ENCODE measurements at places on chromosomes 3 and 15.

GRCh38 chr3:124965413-124965812 is 30.9 kb upstream of the MUC13 start:
- DNase-seq = no peak

DNA sequence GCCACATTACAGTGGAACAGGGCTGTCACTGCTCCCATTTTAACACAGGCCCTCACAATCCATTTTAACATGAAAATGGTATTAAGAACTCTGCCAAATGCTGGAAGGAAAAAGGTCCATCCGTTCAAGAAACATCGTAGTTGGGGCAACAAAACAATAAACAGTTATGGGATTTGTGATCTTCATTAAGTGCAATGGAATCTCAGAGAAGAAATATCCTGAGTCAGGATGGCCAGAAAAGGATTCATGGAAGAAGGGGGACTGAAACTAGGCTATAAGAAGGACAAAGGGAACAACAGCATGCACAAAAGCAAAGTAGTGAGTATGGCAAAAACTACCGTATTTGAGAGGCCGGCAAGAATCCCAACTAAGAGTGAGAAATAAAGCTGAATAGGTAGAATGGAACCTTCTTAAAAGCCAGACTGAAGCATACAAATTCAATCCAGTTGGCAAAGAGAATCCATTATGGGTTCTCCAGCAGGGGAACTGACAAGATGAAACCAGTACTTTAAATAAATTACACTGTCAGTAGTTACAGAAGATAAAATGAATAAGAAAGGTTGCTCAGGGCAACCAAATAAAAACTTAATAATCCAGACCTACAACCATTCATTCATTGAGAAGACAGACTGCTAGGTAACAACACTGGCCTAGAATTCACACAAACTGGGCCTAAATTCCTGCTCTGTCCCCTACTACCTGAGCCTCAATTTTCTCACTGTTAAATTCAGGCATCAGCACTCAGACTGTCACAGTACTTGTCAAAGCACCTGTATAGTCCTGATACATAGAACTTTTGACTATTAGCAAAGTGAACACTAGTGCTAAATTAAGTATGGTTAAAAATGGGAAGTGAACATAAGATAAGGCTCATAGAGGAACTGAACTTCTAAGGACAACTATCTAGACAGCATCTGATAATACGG is 6.3 kb downstream of the TBL1XR1 start:
- no peak for DNase-seq

DNA sequence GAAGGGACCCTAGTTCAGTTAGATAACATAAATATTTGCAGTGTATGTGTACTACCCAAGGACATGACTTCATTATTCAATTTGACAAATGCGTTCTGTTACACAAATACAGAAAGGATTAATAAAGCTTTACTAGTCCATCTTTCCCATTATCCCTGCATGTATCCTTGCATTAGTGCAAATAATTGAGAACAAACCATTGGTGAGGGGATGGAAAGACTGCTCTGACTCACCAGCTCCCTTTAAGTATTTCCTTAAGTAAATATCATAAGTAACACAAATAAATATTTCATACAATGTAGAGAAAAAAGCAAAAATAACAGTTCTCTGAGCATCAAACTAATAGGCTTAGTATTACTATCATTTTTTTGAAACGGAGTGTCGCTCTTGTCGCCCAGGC is 1.9 kb upstream of the GPD1L start:
- DNase-seq = no peak

DNA sequence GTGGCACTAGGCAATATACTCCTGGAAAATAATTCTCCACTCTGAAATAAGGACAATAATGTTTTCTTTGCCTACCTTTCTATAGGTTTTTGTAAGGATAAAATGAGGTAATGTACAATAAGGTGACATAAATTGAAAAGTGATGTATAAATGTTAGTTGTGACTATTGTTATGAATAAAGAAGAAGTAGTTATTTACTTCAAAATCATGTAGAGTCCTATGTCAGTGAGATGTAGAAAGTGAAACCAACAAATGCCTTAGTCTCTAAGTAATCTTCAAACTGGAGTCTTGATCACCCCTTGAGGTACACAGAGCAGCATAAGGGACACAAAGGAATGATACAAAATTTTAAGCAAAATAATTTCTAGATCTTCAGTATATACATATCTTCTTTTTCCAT is 60.3 kb upstream of the TP63 start:
- DNase-seq = no peak

DNA sequence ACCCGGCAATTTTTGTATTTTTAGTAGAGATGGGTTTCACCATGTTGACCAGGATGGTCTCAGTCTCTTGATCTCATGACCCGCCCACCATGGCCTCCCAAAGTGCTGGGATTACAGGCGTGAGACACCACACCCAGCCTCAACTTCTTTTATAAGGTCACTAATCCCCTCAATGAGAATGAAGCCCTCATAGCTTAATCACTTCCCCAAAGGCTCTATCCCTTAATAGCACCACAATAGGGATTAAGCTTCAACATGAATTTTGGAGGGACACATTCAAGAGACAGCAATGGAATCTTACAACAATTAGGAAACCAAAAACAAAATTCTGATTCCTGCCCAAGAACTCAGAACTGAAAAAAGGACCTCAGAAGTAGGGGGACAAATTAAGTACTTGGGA is 126.8 kb downstream of the ATP1B3 start:
- no peak for DNase-seq

DNA sequence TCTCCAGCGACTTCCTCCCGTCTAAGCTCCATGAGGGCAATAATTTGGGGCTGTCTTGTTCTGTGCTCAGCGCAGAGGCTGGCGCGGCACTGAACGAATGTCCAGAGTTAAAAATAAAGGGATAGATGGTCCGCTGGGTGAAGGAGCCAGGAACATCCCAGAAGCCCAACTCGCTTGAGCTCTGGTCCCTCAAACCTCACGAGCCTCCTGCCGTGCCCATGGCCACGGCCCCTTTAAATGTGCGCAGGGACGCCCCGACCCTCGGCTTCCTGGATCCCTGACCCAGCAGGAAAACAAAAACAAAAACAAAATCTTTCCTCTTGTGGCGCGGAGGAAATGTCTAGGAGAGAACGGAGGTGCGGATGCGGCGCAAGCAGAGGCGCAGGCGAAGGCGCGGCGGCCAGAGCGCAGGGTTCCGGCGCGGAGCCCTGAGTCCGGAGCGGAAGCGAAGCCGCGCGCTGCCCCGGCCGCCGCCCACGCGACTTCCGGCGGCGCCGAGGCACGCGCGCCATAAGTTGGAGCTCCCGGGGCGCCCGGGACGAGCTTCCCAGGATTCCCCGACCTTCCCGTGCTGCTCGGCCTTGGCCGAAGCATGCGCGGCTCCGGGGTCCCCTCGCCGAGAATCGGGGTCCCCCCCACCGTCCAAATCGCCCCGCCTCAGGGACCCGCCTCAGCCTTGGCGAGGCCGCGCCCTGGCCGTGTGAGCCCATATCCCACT is 52.9 kb upstream of the WNT7A start:
- DNase-seq = peak; percentile 32

DNA sequence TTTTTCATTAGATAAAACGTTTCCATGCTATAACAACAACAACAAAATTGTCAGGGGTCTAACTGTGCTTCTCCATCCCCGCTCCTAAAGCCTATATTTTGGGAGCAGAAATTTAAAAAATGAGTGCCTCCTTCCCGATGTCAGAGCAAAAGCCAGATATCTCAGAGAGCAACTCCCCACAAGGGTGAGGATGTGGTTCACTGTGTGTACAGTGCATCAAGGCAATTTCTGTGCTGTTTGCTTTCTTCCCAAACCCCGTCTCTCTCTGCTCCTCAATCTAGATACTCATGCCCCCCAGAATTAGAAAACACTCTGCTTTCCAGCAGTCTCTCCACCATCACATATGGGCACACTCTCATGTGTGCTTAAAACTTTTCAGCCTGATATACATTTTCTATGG is 76.7 kb upstream of the MBNL1 start:
- no peak for DNase-seq

Data from left hindlimb (tissue), 1 donor.